T-cell (primary cell): ENCODE measurements at places on chromosomes 13 and 19.

GRCh38 chr19:30227661-30228112, 144.5 kb upstream of the ZNF536 start:
- DNase-seq: no peak

- no peak for DNase-seq
Observed at GRCh38 chr13:112152846-112153245, 85.9 kb downstream of the SOX1 start.

DNA sequence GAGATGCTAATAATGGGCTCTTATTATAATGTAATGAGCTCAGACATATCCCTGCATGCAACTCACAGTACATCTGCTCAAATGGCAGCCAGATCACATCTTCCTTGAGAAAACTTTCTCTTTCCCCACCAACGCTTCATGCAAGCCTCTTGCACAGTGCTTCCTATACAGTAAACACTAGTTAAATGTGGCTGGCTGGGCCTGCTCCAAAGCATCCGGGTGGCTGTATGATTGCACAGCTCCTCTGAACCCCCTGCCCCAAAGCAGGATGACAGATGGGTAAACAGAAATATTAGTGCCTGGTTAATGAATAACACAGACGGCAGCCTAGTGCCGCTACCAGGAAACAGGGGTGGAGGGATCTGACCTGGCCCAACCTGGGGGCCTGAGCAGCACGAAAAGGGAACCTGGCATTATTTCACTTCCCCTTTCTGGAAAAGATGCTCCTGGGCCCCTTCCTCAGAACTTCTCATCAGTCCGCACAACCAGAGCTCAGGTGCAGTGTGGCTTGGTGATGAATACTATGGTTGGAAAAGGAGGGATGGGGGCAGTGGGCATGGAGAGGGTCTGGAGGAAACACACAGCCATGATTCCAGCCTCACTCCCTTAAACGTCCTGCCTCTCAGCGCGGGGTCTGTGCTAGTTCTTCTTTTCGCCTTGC, 10.8 kb downstream of the FFAR2 start:
- DNase-seq: no peak

DNA sequence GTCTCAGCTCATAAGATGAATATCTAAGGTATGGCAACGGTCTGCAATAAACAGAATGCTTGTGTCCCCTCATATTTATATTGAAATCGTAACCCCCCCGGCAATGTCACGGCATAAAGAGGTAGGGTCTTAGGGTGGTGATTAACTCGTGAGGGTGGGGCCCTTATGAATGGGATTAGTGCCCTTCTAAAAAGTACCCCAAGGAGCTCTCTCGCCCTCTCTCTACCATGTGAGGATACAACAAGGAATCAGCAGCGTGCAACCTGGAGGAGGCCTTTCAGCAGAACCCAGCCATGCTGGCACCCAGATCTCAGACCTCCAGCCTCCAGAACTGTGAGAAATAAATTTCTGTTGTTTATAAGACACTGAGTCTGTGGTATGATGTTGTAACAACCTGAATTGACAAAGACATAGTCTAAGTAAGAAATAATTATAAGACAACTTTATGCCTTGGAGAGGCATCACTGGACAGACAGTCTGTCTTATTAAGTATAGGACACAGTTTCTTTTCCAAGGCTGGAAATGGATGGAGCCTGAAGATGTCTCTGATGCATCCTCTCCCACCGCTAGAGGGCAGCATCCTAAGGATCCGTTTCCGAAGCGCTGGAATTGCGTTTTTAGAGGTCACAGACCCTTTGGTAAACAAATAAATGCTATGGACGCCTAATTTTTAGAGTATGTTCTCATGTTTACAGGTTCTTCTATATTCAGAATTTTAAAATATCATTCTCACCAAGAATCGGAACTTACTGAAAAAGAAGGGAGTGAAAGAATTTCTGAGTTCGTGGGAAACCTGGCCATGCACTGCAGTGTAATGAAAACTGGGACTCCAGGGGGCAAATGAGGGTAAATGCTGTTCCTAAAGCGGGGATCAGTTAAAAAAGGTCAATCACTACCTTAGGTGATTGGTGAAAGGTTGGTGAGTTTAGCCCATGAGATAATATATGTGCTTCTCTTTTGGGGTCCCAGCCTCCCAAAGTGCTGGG, 13.3 kb upstream of the LEUTX start:
- peak; percentile 10 for DNase-seq

DNA sequence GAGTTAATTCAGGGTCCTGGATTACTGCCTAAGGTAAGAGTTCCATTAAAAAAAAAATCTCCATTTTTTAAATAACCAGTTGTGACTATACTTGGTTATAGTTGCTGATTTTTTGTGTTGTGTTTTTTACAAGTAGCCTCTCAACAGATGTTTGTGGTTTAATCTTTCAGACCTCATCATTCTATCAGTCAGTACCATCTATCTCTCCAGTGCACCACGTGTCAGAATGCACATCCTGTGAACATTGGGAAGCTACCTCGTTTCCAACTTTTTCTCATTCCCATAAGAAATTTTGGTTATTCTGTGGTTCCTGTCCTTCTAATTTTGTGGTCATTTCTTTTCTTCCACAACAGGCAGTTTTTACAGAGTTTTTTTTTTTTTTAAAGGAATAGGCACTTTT, 39.2 kb downstream of the WDFY2 start:
- DNase-seq: no peak

- no peak for DNase-seq
Observed at GRCh38 chr19:40688309-40688708, 2.1 kb downstream of the NUMBL start.
